CD14-positive monocyte (primary cell): ENCODE measurements at places on chromosomes 6 and 20.

DNA sequence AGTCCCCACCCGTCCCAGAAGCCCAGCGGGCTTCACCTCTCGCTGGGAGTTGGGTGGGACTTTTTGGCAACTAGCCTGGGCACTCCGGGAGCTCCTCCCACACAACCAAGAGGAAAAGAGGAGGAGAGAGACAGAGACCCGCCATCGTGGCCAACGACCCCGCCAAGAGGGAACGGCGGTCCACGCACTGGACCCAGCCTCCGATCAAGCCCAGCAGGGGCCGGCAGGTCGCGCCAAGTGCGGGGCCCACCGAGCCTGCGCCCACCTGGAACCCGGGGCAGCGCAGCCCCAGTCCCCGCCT lies 3.0 kb upstream of the TMEM14C start:
- no peak for DNase-seq

DNA sequence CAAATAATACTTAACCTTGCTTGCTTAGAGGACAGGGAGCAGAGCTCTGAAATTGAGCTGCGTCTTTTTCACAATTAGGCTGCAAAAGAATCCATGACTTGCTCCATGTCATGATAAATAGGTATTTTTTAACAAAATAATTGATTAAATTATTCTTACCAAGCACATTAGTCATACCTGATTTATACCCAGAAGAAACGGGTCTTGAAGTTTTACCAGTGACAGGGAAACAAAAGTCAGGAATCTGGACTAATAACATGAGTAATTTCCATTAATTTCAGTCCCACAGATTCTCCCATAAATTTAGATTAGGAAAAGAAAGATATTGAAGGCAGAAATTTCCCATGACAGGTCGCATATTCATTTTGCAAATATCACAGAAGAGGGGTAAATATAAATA lies 85.0 kb upstream of the BMP5 start:
- no peak for DNase-seq

DNA sequence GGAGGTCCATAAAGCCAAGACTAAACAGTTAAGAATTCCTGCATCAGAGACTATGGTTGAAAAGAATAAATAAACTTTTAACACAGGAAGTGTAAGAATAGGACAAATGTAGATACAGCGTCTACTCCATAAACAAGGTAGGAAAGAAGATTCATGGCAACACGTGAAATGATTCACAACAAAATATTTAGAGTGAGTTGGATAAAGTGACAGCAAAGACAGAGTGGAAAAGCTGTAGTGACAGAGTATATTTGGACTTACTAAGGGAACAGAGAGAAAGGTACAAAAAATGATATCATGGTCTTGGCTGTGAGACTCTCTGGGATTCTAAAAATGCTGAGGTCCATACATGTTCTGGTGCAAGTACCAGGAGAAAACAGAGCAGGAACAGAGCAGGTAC lies 21.9 kb upstream of the KIAA0408 start:
- DNase-seq = no peak

- DNase-seq = no peak
Measured at GRCh38 chr20:10842116-10842515, 168.3 kb upstream of the JAG1 start.

DNA sequence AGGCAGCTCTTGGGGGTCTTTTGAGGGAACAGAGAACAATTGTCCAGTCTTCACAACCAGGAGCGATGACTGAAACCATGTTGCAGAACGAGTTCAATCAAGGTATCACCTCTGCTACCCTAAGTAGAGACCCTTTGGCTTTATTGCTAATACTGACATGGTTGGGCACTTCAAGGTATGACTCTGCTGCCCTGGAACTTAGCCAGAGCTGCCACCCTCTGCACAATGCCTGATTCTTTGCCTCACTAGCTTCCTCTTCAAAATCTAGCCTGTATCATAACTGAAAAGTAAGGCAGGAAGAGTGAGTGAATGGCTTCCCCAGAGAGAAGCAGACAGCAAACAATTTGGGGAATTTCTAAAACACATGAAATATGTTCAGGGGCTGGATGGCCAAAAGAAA lies 592.7 kb upstream of the NRSN1 start:
- no peak for DNase-seq

- DNase-seq = no peak
Measured at GRCh38 chr20:1637755-1638154, 17.9 kb upstream of the SIRPB1 start.

DNA sequence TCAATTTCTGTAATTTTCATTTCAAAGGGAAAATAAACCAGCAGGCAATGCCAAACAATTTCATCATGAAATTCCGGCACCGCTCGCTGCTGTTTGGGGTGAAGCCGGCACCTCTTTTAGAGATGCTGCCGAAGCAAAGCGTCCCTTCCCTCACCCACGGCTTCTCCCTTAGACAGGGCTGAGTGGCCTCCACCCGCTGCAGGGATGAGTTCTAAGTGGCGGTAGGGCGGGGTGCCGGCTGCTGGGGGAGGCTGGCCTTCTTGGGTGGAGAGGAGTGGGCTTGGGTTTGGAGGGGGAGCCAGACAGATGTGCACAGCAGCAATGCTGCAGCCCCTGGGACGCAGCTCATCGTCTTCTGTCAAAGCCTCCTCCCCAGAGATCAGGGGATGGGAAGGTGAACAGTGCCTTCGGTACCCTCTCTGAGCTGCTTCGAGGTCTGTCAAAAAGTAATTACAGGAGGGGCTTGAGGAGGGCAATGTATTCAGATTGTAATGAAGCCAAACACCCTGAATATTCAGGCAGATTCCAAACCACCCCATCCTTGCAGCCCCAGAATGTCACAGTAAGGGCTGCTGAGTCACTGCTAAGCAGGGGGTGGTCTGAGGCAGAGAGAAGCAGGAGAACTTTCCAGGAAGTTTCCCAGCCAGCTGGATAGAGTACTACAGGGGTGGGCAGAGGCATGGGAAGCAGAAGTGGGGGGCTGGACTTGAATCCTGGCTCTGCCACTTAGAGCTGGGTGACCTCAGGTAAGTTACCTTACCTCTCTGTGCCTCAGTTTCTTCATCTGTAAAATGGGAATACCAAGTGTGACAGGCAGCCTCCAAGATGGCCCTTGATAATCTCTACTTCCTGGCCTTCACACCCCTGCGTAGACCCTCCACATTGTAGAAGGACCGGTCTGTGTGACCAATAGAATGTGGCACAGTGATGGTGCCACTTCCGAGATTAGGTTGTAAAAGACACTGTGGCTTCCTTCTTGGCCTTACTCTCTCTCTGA lies 96.6 kb downstream of the SULF2 start:
- DNase-seq = no peak

- DNase-seq = no peak
Measured at GRCh38 chr20:40970218-40970617, 58.4 kb upstream of the TOP1 start.

- DNase-seq = no peak
Measured at GRCh38 chr20:57322476-57322875, 7.1 kb upstream of the SPO11 start.

GRCh38 chr6:28985462-28986164 lies 19.5 kb downstream of the ZNF311 start:
- DNase-seq = no peak

DNA sequence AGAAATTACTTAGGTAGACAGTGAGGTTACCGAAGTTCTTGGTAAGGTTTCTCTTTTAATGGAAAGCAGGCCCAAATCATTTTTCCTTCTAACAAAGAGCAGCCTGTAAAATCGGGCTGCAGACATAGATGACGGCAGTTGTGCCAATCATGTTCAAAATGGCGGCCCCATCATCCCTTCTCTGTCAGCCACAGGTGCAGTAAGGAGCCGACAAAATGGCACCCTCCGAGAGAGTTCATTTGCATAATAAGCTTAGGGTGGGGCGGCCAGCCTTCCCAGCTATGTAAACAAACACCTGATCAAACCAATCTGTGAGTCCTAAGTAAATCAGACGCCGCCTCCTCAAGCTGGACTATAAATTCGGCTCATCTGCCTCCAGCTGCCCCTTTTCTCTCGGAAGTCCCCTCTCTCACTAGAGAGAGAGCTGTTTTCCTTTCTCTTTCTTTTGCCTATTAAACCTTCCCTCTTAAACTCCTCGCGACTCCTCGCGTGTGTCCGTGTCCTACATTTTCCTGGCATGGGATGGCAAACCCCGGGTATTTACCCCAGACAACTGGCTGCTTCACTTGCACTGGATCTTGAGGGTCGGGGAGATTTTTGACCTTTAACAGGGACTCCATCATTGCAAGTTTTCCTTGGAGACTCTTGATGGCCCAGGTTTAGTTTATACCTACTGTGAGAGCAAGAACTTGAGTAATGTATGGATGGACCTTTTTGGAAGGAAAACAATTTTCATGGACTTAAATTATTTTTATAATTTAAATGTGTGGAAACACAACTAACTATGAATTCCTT lies 8.9 kb upstream of the DDR1 start:
- no peak for DNase-seq

- no peak for DNase-seq
Measured at GRCh38 chr6:154428897-154429296, 72.3 kb upstream of the IPCEF1 start.

DNA sequence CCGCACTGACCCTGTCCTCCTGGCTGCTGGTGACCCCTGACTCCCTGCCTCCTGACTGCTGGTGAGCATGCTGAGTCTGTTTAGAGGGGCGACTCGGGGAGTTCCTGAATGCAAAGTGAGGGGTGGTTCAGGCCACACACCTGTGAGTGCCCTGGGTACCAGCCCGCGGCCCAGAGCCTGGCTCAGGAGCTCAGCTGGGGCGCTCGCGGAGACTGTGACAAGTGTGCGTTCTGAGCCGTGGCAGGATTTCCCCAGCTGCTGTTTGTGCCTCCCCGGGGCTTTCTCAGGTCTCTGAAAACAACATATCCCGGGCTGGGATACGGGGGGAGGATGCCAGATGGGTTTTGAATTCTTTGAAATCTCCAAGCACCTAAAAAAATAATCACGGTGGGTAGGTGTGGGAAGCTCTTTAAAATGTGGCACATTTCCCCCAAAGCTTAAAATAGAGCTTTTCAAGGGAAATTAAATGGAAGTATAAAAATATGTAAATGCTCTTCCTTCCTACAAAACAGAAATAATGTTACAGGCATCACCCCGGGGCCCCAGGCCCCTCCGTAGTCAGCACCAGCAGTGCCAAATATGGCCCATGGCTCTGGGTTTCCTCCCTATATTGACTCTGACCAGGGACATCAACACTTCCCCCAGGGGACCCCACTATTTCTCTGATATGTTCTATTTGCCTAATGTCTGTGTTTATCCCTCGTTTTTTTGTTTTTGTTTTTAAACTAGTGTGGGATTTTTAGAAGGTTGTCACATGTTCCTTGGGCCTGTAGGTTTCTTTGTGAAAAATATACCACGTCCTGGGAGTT lies 49.9 kb upstream of the TAGAP start:
- DNase-seq = no peak

- peak; percentile 79 for DNase-seq
Measured at GRCh38 chr6:42783177-42783875, 1.5 kb downstream of the BICRAL start.

DNA sequence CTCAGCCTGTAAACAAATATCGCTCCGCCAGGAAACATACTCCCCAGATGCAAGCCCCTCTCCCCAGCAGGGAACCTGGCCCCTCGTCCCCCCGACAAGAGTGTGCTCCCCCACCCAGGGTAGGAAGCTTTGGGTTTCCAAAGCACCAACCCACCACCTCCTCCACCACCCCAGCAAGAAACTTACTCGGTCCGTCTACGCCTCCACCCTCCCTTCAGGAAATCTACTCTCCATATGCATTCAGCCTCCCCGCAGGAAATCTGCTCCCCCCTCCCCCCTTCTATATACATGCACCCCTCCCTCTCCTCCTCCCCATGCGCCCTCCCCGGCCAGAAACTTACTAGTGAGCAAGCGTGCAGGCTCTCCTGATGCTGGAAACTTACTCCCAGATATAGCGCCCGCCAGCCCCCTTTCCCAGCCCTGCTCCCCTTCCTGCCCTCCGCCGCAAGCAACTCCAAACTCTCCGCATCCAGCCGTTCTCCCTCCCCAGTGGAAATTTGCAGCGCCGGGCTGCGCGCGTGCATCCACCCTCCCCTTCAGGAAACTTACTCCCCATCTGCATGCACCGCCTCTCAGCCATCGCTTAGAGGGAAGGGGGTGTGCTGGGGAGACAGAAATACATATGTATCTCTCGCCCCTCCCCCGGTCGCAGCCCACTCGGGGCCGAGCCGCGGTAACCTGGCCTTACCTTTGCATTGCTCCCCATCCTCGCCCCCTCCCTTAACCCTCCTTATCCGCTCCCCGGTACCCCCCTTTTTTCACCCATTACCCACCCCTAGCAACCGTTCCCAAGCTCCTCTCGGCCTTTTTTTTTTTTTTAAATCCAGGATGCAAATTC lies at the start of gene TRERF1:
Gene TRERF1 (minus strand): TSS at position 594 of the 838 bp plus-strand sequence. CDS start 182,336 bp downstream, outside the sequence.
- DNase-seq = peak; percentile 47

DNA sequence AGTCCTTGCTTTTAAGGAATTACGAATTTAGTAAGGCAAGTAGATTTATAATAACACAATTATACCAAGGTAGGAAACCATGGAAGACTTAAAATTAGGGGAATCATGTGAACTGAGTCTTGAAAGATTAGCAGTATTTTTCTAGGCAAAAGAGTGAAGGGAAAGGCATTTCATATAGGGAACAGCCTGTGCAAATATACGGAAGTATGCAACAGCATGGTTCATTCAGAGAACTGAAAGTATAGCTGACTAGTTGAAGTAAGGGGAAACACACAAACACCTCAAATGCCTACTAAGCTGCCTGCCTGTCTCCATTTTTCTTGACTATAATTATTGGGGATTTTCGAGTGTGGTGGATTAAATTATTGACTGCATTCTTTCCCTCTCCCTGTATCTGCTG lies 39.0 kb upstream of the ECHDC1 start:
- no peak for DNase-seq

GRCh38 chr6:110358553-110359160 lies 508 bp upstream of the METTL24 start:
- DNase-seq = no peak

DNA sequence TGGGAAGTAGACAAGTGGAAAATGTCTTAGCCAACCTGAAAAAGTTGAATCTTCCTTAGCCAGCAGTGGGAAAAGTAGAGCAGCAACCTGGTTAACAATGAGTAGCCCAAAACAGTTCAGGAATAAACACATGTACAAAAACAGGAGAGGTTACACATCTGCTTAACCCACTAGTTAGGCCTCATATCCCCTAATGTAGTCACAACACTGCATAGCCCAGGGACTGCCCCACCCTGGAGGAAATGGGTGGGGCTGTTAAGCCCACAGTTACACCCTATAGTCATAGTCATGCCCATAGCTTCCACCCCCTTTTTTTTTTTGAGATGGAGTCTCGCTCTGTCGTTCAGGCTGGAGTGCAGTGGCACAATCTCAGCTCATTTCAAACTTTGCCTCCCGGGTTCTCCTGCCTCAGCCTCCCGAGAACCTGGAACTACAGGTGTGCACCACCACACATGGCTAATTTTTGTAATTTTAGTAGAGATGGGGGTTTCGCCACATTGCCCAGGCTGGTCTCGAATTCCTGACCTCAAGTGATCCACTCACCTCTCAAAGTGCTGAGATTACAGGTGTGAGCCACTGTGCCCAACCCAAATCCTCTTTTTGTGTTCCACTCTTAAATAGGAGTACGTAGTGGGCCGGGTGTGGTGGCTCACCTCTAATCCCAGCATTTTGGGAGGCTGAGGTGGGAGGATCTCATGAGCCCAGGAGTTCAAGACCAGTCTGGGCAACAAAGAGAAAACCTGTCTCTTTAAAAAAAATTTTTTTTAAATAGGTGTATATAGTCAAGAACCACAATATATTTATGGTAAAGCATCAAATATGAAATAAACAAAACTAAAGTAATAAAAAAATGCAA lies 24.5 kb downstream of the ILRUN start:
- peak; percentile 82 for DNase-seq
